NCI-H510A (cell line): ENCODE measurements at places on chromosomes 13 and 19.

DNA sequence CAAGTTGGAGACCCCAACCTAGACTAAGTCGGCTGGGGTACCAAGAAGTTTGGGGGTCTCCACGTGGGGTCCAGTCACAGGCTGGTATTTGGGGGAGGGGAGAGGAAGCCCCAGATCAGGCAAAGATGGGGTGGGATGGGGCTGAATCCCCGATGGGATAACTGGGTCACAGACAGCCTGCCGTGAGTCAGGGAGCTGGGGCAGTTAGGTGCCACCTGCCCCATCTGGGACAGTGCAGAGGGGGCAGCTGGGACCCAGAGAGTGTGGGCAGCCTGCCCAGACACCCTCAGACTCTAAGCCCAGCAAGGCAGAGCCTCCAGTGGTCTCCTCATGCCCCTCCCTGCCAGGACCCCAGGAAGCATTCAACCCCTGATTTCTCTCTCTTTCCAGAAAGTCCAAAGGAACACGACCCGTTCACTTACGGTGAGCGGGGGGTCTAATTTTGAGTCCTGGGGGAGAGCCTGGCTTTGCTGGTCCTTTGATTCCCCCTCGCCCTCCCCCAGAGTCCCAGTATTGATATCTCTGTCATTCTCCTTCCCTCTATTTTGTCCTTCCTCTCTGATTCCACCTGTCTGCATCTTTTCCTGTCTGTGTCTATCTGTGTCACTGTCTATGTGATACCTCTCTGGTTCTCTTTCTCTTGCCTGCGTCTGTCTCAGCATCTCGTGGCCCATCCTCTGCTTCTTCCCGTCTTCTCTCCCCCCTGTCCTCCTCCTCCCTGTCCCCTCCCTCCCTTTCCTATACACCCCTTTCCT, 1.8 kb downstream of the FXYD1 start:
- no peak for DNase-seq

GRCh38 chr13:104869501-104869900, 1666.0 kb downstream of the EFNB2 start:
- DNase-seq: no peak

GRCh38 chr19:38666663-38667511, 19.4 kb downstream of the ACTN4 start:
- DNase-seq: no peak

DNA sequence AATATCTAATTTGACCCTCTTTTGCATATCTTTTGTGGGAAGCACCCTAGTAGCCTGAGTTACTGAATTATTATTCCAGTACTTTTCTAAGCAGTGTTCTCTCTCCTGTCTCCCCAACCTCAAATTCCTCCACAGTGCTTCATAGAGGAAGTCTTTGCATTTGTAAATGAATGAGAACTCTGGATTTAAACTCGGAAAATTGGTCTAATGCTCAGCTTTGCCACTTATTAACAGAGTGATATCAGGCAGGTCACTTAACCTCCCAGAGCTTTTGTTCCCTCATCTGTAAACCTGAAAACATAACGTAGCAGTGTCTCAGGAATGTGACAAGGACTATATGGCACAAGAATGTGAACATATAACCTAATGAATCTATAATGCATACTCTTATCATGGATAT, 26.2 kb downstream of the FREM2 start:
- DNase-seq: no peak

DNA sequence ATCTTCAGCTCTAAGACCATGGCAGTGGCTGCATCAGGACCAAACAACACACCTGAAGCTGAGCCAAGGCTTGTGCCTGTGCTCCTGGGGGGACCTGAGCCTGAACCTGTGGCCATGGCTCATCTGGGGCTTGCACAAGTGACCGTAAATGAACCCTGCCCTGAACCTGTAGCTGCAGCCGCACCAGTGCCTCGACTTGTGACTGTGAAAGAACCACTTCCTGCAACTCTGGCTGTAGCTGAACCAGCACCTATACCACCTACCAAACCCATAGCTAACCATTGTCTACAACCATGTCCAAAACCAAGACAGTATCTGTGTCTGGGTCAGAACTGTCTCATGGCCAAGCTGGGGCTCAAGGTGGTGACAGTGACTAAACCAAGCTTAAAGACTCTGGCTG, 28.2 kb upstream of the SDHAF1 start:
- no peak for DNase-seq

GRCh38 chr19:7516333-7516732, 430 bp downstream of the ZNF358 start:
- DNase-seq: no peak

- no peak for DNase-seq
Measured at GRCh38 chr13:42320375-42320787, 48.4 kb downstream of the AKAP11 start.

- no peak for DNase-seq
Measured at GRCh38 chr13:44868397-44868796, 120.9 kb downstream of the NUFIP1 start.

- DNase-seq: no peak
Measured at GRCh38 chr19:571566-571974, 826 bp upstream of the BSG start.

GRCh38 chr13:75042807-75043206, 439.2 kb downstream of the TBC1D4 start:
- DNase-seq: no peak

GRCh38 chr13:30722361-30722760, 13.0 kb upstream of the ALOX5AP start:
- no peak for DNase-seq

DNA sequence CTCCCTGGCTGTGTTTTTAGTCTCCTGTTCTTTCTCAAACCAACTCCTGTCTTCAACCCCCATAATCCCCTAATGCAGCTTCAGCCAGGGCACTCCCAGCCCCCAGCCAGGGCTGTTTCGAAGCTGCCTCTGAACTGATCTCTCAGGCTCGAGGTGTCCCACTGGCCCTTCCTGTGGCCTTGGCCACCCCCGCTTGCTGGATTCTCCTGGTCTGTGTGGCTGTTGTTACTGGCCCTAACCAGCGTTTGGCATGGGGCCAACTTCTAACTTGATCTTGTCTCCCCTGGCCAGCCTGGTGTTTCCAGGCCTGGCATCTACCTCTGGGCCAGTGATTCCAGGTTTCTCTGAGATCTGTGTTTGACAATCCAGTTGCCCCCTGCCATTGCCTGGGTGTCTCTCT, 11.0 kb downstream of the XAB2 start:
- DNase-seq: no peak

DNA sequence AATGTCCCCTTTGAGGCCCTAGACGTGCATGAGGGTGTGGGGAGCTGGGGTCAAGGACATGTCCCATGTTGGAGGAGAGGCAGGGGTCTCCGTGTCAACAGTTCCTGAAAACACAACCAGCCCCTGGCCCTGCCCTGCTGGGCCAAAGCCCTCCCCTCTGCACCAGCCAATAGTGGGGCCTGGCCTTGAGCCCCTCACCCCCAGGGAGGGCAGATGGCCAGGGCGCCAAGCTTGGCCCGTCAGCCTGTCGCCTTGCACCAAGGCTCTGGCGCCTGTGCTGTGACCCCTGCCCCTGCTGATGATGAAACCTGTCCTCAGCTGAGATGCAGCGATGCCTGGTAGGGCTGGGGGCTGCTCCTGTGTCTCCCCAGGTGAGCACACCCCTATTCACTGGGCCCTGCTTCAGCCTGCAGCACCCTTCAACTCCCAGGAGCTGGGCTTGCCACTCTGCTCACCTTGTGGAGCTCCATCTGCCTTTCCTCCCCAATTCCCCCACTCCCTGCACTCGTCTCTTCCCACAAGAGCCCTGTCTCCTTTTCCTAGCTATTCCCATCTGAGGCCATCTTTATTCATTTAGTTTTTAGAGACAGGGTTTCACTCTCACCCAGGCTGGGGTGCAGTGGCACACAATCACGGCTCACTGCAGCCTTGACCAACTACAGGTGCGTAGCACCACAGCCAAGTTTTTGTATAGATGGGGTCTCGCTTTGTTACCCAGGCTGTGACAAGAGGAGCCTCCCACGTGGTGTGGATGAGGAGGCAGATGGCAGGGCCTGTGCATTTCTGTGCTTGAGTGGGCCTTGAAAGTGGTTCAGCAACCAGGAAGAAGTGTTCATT, 2.1 kb upstream of the HAMP start:
- no peak for DNase-seq

GRCh38 chr13:25973085-25973484, 78.7 kb downstream of the SHISA2 start:
- peak; percentile 17 for DNase-seq
